ENCODE measurements at places on chromosomes 6 and 20. TPM values are rescaled to one million over a fixed set of nuclear protein-coding genes. Genes with fewer than 3 reads are reported as not detected.

GRCh38 chr20:35461620-35462019, 6.2 kb downstream of the CEP250 start:
- peak overlapping the region; percentile 20 for H3K27ac ChIP-seq
- peaks cover 24% of the 10 kb centered on the region for H3K4me1 ChIP-seq
- H3K36me3 ChIP-seq = peaks cover 3% of the 10 kb centered on the region
- no peaks in the 10 kb centered on the region for H3K27me3 ChIP-seq
- H3K4me3 ChIP-seq = no peak overlapping the region

DNA sequence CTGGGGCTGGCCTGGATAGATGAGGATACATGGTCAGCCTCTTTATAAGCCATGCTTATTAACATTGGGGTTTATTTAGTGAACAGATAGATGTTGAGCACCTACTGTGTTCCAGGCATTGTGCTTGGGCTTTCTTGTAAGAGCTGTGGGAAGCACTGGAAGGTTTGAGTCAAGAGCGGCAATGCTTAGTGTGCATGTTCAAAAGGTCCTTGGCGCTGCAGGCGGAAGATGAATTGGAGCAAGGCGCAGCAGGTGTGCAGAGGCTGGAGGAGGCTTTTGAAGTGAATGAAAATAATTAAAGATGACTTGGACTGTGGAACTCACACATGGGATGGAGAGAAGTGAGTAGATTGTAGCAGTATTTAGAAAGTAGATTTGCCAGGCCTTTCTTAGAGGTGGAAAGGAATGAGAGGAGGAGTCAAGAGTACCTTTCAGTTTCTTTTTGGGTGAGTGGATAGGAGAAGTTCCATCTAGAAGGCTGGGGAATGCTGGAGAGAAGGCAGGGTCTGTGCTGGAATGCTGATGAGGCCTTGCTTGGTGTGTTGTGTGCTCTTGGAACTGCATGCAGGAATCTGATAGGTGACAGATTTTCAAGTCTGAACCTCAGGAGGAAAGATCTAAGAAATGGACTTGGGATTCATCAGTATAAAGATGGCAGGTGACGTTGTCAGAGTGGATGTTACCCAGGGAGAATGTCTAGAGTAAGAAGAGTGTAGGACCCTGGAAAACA, 26.4 kb downstream of the SNX9 start:
- peak overlapping the region; percentile 39 for H3K4me3 ChIP-seq
- no peaks in the 10 kb centered on the region for H3K27me3 ChIP-seq
- DNase-seq = no peak
- H3K4me1 ChIP-seq = peaks cover 76% of the 10 kb centered on the region
- H3K27ac ChIP-seq = no peak overlapping the region
- H3K36me3 ChIP-seq = peaks cover 22% of the 10 kb centered on the region

DNA sequence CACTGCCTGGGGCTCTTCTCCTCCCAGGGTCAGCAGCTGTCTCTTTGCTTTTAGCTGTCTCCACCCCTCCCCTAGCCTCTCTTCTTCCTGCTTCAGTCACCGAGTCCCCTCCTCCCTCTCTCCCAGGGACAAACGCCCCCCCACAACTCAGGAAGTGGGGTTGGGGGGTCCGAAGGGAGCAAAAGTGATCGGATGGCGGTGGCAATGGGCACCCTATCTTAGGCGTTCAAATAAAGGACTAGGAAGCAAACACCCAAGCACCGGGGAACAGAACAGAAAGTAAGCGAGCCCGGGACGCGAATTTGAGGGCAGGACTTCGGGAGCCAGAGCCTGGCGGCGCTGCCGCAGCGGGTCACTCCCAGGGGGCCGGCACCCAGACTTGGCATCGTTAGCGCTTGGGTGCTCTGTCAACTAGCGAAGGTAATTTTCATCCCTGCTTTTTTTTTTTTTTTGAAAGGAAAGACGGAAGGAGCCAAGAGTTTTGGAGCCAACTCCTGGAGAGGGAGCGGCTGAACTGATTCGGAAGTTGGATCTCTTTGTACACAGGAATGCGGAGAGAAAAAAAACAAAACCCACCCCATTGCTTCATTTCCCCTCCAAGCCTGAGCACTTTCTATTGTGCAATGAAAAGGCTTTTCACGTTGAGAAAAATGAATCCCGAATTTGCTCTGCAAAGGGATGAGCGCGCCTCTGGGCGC, 815 bp upstream of the ITPR3 start:
- peak overlapping the region; percentile 86 for H3K27ac ChIP-seq
- peak; percentile 49 for DNase-seq
- peak overlapping the region; percentile 94 for H3K4me3 ChIP-seq
- H3K27me3 ChIP-seq = no peaks in the 10 kb centered on the region
- peaks cover 6% of the 10 kb centered on the region for H3K36me3 ChIP-seq
- H3K4me1 ChIP-seq = peaks cover 64% of the 10 kb centered on the region

DNA sequence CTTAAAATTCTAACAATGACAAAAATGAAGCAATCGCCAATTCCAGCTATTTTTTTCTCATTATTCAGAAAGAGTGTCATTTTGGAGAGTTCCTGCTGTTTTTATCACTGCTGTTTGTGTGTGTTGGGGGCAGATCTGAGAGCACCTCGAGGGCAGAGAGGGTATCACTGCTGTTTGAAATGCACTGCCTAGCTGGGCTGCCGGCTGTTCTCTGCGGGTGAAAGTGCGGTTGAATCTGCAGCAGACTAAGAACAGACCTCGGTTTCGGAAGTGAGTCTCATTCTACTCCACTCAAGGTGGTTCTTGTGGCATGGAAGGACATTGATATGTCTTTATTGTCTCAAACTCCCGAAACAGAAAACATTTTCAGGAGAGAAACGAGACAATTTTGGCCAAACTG, 18.3 kb downstream of the INSM1 start:
- H3K4me1 ChIP-seq = no peaks in the 10 kb centered on the region
- H3K4me3 ChIP-seq = no peak overlapping the region
- no peaks in the 10 kb centered on the region for H3K27me3 ChIP-seq
- no peak for DNase-seq
- H3K27ac ChIP-seq = no peak overlapping the region

- no peak overlapping the region for H3K27ac ChIP-seq
- peaks cover 2% of the 10 kb centered on the region for H3K36me3 ChIP-seq
- no peak for DNase-seq
- H3K27me3 ChIP-seq = peaks cover 21% of the 10 kb centered on the region
- H3K4me3 ChIP-seq = no peak overlapping the region
- H3K4me1 ChIP-seq = peaks cover 23% of the 10 kb centered on the region
These were observed 51.3 kb upstream of the FOXC1 start for GRCh38 chr6:1558388-1558787.

GRCh38 chr20:3430376-3431069, 23.1 kb upstream of the DNAAF9 start:
- H3K4me1 ChIP-seq = no peaks in the 10 kb centered on the region
- no peak for DNase-seq
- peaks cover 33% of the 10 kb centered on the region for H3K27me3 ChIP-seq
- no peak overlapping the region for H3K4me3 ChIP-seq
- H3K36me3 ChIP-seq = no peaks in the 10 kb centered on the region
- no peak overlapping the region for H3K27ac ChIP-seq

The KHDC1L gene
- not detected for total RNA-seq
